ENCODE measurements at places on chromosomes 1 and 21. TPM values are rescaled to one million over a fixed set of nuclear protein-coding genes. Genes with fewer than 3 reads are reported as not detected.

FCGR3B gene
- total RNA-seq: not detected

CCDC27 gene
- not detected for total RNA-seq

TSPAN2 gene
- 0.90 TPM for total RNA-seq

DDOST gene
- 254 TPM for total RNA-seq

C1orf94 gene
- not detected for total RNA-seq

- DNase-seq: no peak
Measured at GRCh38 chr1:198363625-198364151, 176.8 kb downstream of the ATP6V1G3 start.

DNA sequence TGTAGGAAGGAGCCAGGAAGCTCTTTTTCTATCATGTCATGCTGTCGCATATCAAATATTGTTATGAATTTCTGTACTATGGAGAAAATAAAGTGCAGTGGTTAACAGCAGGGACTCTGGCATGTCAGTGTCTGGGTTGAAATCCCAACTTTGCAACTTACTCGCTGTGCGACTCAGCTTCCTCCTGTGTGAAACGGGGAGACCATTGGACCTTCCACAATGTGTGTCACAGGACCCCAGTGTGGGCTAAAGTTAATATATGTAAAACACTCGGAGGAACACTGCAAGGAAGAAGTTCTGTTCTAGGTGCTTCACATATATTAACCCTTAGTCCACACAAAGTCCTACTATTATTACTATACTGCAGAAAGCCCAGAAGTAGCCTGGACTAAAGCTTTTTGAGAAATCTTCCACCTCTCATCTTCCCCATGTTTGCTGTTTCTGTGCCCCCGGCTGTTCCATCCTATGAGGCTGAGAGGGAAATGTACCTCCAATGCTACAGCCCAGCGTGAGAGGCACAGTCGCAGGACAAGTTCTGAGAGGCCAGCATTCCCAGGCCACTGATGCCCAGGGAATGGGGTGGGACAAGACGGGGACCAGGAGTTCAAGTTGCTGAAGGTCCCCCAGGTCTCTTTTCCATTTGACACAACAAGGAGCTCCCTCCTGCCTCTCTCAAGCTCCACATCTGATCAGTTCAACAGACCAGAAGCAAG, 1.9 kb downstream of the CHIT1 start:
- no peak for DNase-seq

- DNase-seq: no peak
Measured at GRCh38 chr1:77168358-77168757, 50.9 kb downstream of the PIGK start.

DNA sequence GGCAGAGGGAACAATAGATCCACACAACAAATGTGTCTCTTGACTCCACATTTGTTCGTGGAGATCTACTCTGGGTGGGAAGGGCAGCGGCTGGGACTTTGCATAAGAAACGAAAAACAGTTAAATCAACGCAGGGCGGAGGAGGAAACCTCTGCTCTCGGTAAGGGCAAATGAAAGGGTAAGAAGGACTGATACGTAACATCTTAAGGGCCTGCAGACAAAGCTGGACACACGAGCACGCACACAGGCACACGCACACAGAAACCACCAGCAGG, 57.3 kb downstream of the MRPL37 start:
- DNase-seq: no peak

DNA sequence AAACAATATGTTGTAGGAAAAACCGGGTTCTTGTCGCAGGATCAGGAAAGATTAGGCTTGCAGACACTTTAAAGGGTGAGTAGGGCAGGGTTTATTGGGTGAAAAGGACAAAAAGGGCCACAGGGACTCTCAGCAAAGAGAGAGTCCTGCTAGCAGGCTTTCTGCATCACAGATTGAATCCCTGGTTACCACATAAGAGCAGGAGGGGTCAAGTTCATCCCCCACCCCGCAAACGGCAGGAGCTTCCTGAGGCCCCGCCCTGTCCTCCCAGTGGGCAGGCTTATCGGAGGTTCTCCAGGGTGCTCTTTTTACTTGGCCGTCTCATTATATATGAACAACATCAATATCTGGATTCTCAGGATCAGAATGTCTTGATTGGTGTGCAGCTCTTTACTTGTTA, 47.7 kb downstream of the SYCP1 start:
- no peak for DNase-seq

DNA sequence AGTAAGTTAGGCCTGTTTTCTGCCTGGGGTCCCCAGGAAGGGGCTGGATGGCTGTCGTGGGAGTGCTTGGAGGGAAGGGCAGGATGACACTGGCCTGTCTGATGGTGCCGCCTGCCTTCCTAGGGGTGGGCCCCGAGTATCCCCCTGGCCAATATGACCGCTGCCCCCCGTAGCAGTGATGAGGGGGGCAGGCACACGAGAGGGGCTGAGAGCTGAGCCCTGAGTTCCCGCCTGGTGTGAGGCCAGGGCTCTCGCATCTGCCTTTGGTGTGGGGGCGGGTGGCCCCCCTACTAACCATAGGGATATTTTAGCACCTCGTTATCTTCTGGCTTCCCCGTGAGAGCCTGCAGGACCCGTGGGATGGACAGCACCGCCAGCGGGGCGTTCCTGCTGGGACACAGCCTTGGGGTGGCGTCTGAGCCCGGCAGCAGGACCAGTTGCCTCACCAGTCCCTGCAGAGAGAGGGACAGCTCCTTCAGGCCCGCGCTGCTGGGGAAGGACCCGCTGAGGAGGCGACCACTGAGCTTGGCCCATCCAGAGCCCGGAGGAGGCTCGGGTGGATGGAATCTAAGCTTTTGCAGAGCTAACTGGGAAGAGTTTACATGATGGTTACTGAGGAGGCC, 10.4 kb downstream of the KRTAP10-1 start:
- no peak for DNase-seq

DNA sequence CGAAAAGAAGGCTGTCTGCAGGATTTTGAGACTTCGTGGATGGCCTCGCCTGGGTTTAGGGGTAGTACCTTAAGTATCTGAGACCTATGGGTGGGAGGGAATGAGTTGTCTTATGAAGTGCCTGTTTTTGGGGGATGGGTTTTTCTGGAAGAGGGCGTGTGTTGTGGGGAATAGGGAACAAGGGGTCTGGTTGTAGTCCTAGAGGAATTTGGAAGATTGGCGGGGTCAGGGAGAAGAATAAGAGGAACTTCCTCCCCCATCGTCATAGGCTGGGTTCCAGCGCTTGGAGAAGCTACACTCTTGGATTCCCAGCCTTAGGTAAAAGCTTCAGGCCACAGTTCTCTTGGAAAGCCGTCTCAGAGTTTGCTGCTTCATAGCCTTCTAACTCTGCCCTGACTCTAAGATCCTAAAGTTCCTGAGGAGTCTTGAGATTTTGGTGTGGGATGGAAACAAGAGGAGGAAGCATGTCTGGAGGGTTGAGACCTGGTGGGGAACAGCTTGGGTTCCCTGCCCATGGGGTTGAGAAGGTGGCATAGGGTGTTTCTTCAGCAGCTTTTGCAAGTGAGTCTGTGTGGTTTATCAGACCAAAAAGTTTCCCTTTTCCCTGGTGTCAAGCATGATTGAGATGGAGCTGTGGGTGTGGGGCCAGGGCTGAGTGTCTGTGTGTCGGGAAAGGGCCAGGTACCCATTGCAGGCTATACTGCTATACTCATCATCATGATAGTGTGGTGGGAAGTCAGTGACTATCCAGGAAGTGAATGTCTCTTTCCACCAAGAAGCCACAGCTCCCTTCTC, 1.8 kb downstream of the VANGL2 start:
- DNase-seq: no peak

- DNase-seq: peak; percentile 74
Measured at GRCh38 chr1:162678439-162678838, 46.2 kb downstream of the DDR2 start.

- DNase-seq: no peak
Measured at GRCh38 chr1:36208978-36209703, 15.1 kb upstream of the THRAP3 start.

GRCh38 chr1:3677484-3677883, 25.2 kb downstream of the TP73 start:
- DNase-seq: no peak

All from LHCN-M2 (cell line).